ENCODE measurements at places on chromosomes 2 and 18. TPM values are rescaled to one million over a fixed set of nuclear protein-coding genes. Genes with fewer than 3 reads are reported as not detected.
A peak's percentile ranks its signal among the peaks of the same experiment; 100 is the strongest.

- no peak for DNase-seq
Observed at GRCh38 chr2:172734711-172735581, 699 bp upstream of the RAPGEF4 start.

- DNase-seq: no peak
Observed at GRCh38 chr2:230974096-230974913, 21.6 kb upstream of the SPATA3 start.

GRCh38 chr2:216584112-216584511 lies 49.1 kb upstream of the IGFBP2 start:
- no peak for DNase-seq

GRCh38 chr18:58095222-58095621 lies 51.2 kb downstream of the NEDD4L start:
- no peak for DNase-seq

- no peak for DNase-seq
Observed at GRCh38 chr2:40480073-40480472, 28.2 kb upstream of the SLC8A1 start.

DNA sequence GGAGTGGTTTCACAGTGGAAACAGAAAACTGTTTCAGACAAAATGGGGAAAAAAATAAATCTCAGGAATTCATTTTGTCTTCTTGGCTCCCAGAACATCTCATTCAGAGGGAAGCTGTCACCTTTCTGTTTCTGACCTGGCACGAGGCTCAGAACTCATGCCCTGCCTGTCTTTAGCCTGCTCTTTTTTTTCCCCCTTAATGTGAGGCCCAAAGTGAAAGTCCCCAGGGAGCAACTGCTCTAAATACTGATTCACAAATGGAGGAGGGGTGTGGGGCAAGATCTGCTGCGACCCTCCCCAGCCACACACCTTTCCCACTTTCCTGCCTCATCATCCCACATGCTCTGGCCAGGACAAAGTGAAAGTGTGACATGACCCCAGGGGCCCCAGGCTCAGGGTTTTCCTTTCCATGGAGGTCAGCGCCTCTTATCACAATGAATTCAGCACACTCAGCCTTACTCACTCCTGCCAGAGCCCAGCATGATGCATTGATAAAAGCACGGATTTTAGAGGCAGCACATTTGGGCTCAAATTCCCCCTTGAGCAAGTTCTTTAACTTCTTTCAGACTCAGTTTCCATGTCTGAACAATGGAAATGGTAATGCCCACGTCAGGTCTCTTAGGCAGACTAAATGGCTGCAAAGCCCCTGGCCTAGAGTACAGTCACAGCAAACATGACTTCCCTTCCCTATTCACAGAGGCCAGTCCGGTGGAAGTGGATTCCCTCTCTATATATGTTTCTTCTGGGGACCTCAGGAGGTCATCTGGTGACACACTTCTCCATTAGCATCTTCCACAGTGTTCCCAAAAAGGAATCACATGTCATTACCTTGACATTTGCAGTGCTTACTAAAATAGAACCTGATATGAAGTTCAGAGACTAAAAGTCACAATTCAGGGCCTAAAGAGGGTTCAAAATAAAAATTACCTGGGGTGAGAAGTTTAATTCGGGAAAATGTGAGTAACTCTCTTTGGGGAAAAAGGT lies 55.3 kb upstream of the TMEM163 start:
- no peak for DNase-seq

DNA sequence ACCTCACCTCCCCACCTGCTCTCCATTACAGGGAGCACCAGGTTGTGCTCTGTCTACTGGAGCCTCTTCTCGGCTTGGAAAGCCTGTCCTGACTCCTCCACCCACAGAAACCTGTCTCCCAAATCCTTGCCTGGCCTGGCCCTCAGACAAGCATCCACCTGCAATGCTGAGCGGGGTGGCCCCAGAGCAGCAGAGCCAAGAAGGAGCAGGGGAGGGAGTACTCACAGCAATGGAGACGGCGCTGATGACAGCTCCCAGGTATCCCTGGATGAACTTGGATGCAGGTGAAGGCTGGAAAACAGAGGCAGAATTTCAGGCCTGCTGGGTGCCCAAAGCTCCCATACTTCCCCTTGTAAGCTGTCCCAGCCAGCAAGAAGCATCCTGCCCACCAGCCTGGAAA lies 72.8 kb downstream of the SFXN5 start:
- DNase-seq: no peak

GRCh38 chr2:39567507-39567906 lies 98.2 kb upstream of the TMEM178A start:
- DNase-seq: no peak

DNA sequence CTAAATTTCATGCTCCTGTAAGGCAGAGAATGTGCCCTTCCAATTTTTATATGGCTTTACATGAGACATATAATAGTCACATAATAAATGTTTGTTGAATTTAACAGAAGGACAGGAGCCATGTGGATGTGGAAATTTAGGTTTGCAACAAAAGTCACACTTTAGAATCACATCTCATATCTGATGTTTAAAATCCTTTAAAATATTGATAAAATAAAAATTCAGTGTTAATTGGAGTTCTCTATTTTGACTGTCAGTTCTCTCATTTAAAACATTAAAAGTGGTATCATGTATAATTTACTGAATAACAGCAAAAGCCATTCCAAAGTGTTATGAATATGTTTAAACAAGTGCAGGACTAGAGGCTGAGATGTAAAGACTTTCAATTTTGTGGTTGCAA lies 594.1 kb downstream of the LRRTM4 start:
- DNase-seq: no peak

GRCh38 chr18:71114550-71115210 lies 825.8 kb downstream of the SOCS6 start:
- no peak for DNase-seq

DNA sequence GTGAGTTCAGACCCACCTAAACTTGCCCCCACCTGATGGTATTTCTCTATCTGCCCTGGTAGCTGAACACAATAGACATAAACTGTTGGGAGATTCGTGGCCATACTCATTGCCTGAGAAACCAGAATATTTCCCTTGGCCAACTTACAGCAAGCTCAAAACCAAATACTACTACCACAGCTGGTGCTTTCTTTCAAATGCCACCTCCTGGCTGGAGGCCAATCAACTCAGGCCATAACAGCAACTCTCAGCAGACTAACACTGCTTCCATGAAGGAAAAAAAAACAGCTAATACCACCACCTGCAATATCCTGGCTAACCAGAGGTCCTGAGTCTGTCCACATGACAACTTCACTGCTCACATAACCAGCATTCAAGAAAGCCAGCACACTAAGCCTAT lies 373.1 kb downstream of the CMPK2 start:
- DNase-seq: no peak

DNA sequence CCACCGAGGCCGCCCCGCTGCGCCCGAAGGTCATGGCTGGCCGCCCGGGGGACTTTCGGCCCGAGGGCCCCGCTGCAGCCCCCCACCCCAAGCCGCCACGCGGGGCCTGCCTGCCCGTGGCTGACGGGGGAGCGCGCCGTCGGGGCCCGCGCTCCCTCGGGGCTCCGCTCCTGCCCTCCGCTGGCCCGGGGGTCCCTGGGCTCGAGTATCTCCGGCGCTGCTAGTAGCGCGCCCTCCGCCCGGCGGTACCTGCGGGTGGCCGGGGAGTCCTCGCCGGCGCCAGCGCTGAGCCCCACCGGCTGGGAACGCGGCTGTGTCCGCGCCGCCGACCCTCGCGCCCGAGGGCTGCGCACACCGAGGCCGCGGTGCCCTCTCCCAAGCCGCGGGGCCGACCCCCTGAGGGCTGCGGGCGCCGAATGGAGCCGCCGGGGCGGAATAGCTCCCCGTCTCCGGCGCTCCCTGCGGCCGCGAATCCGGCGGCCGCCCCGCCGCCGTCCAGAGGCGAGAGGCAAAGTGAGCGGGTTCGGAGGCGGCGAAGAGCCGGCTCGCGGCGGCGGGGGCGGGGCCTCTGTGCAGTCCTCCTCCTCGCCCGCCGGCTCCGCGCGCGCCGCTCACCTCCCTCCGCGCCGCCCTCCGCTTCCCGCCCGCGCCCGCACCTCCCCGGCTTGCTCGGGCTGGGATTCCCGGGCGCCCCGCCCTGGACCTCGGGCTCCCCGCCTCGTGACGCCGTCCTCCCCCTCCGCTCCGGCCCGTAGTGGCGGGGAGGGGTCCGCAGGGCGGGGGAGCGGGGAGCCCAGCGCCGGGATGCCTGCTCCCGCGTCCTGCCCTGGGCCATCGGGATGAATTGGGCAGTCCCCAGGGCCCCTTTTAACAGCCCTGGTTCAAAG lies at the start of gene KCNG3:
KCNG3 (minus strand) TSS at position 515 of the 887 bp plus-strand sequence; CDS start at position 34, 481 bp downstream.
- peak; percentile 61 for DNase-seq

GRCh38 chr18:12879840-12880540 lies 4.0 kb downstream of the PTPN2 start:
- no peak for DNase-seq

- DNase-seq: no peak
Observed at GRCh38 chr2:137168552-137168951, 403.2 kb downstream of the THSD7B start.

DNA sequence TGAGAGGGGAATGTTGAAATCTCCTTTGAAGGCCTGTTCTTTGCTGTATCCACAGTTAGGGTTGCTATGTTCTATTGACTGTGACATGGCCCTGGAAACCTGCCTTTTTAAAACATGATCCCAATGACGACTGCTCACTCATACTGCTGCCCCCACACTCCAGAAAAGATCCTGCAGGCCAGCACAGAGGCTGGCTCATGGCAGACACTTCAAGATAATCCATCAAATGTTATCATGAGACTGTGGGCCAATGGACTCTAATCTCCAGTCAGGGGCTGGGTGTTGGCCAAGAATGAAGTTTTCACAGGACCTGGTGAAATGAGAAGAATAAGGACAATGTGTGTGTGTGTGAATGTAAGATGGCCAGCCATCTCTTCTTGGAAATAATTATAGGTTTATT lies 59.0 kb upstream of the THOC1 start:
- DNase-seq: no peak

- no peak for DNase-seq
Observed at GRCh38 chr2:36289731-36290130, 65.8 kb upstream of the CRIM1 start.

DNA sequence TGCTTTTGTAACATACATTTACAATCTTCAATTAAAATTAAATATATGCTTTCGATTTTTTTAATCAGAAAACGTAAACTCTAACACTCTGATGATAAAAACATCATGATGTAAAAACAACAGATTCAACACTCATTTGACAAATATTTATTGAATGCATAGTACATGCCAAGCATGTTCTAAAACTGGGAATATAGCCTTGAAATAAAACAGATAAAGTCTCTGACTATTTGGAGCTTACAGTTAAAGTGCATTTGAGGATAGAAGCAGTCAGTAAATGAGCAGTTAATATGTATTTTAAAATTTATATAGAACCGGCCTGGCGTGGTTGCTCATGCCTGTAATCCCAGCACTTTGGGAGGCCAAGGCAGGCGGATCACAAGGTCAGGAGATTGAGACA lies 47.8 kb downstream of the TMX3 start:
- no peak for DNase-seq

DNA sequence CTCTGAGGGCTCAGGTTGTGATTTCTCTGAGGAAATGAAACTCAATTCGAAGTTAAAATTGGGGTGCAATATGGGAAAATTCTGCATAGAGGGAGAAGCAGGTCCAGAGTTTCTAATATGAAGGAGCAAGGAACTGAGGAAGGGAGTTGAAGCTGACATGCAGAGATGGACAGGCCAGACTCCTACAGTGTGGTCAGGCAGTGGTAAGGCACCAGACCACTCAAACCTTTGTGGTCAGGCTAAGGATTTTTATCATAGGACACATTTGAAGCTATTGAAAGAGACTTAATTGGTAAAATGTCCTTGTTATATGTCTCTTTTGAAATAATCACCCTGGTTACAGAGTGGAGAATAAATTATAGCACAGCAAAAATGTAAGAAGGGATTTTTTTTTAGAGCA lies 1074.8 kb upstream of the CDH2 start:
- no peak for DNase-seq

DNA sequence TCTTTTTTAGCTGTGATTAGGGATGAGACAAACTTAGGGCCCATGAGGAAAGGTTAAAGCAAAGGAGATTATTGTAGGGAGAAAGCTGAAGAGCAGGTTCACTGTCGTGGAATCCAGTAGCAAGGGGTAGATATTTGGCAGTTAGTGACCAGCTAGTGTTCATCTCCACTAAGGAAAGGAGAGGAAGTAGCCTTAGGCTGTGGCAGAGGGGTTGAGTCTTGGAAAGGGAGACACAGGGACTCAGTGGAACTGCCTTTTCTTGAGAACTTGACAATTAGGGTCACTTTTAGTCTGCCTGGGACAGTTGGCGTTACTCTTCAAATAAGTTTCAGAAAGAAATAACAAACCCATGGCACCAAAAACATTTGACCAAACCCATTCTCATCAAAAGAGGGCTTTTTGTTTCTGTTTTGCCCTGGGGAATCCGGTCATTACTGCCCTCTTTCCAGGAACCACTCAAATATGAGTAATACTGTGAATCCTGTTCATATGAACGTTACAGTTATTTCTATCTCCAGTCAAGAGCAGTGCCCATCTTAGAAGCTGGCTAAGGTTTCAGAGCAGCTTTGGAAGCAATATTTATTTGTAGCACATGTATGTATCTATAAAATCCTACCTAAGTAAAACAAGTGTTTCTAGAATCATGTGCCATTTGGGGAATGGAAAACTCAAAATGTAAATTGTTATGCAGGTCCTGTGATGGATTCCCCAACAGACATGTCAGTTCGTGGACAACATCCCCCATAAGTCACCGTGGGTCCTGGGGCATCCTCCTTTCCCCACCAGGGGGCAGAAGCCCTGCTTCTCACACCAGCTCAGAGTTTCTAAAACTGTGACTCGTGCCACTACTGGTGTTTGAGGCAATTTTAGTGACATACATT lies 77.3 kb upstream of the PHLPP1 start:
- DNase-seq: no peak

GRCh38 chr18:24878289-24878688 lies 417.9 kb downstream of the HRH4 start:
- DNase-seq: peak; percentile 14

DNA sequence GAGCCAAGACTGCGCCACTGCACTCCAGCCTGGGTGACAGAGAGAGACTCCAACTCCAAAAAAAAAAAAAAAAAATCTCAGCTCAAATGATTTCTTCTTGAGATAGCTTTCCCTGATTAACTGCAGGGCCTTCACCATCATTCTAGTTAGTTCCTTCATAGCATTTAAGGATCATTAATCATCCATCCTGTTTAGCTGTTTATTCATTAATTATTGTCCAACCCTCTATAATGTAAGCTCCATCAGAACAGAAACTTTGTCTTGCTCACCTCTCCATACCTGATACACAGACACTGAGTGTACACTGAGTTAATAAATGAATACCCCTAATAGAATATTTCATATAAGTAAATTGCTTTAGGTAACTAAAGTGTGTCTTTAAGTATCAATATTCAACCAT lies 42.2 kb upstream of the ENOSF1 start:
- no peak for DNase-seq

GRCh38 chr18:8957731-8958130 lies 144.8 kb upstream of the NDUFV2 start:
- DNase-seq: no peak

The ABCG5 gene
- not detected for total RNA-seq

The XIRP2 gene
- 0.06 TPM for total RNA-seq

The B3GNT2 gene
- 18.7 TPM for total RNA-seq

The GAREM1 gene
- 14.9 TPM for total RNA-seq

The HADHA gene
- 107 TPM for total RNA-seq

The C2orf15 gene
- 4.5 TPM for total RNA-seq

The MAPRE3 gene
- 12.0 TPM for total RNA-seq

The PELI1 gene
- 32.9 TPM for total RNA-seq

The LYG2 gene
- not detected for total RNA-seq
